ENCODE measurements at places on chromosomes 6 and 20. TPM values are rescaled to one million over a fixed set of nuclear protein-coding genes. Genes with fewer than 3 reads are reported as not detected.

DNA sequence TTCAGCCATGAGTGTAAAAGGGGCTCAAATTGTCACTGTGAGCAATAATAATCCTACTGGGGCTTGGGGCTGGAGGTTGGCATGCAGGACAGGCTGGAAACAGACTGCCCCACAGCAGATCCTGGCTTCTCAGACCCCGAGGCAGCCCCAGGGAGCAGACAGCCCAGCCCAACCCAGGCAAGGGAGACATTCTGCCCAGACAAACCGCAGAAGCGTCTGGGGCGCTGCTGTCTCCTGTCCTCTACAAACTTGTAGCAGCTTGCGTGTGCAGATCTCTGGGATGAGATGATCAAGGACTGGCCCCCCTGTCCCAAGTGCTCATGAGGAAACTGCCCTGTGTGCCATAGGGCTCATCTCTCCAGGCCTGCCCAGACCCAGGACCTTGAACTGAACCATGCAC, 84.6 kb downstream of the MAFB start:
- no peaks in the 10 kb centered on the region for H3K36me3 ChIP-seq
- no peak for DNase-seq
- no peak overlapping the region for H3K4me3 ChIP-seq
- H3K27me3 ChIP-seq, result peaks cover 2% of the 10 kb centered on the region

DNA sequence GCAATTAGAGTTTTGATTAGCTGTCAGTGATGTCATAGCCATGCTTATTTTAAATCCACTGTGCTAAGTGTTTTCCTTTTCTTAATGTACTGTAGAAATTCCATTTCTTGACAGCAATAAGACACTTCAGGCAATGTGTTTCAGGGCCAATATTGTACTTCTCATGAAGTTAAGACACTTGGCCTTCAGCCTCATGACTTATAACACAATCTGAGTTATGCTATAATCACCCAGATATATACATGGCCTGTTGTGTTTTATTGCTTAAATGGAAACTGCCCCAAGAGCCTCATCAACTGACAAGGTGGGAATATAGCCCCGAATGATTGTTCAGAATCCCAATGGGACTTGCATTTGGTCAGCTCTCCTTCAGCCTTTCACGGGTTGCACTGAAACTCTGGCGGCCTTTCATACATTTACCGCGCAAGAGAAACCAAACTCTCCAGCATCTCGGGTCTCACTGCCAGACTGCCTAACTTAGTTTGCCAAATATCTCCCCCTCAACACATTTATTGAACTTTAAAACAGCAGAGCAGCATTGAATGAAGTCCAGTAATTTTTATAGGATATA, 44.2 kb upstream of the TBX18 start:
- DNase-seq, result no peak
- no peak overlapping the region for H3K4me3 ChIP-seq
- H3K27me3 ChIP-seq, result no peaks in the 10 kb centered on the region

GRCh38 chr6:116266803-116267202, 12.9 kb downstream of the TSPYL1 start:
- peaks cover 26% of the 10 kb centered on the region for H3K36me3 ChIP-seq
- H3K27ac ChIP-seq, result no peak overlapping the region
- no peaks in the 10 kb centered on the region for H3K27me3 ChIP-seq
- peaks cover 8% of the 10 kb centered on the region for H3K4me1 ChIP-seq
- H3K4me3 ChIP-seq, result no peak overlapping the region

- H3K27me3 ChIP-seq, result no peaks in the 10 kb centered on the region
- DNase-seq, result no peak
- H3K4me3 ChIP-seq, result no peak overlapping the region
- no peaks in the 10 kb centered on the region for H3K36me3 ChIP-seq
- no peak overlapping the region for H3K27ac ChIP-seq
- peaks cover 5% of the 10 kb centered on the region for H3K4me1 ChIP-seq
These were observed 61.0 kb downstream of the CEP162 start for GRCh38 chr6:84166395-84166794.

GRCh38 chr6:33091957-33092356, 16.2 kb downstream of the HLA-DPB1 start:
- H3K4me1 ChIP-seq, result no peaks in the 10 kb centered on the region
- H3K27ac ChIP-seq, result no peak overlapping the region
- peaks cover 3% of the 10 kb centered on the region for H3K27me3 ChIP-seq
- no peak for DNase-seq
- H3K36me3 ChIP-seq, result peaks cover 4% of the 10 kb centered on the region
- H3K4me3 ChIP-seq, result no peak overlapping the region

RALGAPA2 gene
- total RNA-seq, result 60.9 TPM

POPDC3 gene
- total RNA-seq, result 10.9 TPM

UBE2C gene
- 33.0 TPM for total RNA-seq

SLC44A4 gene
- not detected for total RNA-seq

TBX18 gene
- 5.1 TPM for total RNA-seq

All from glutamatergic neuron (in vitro differentiated cells).